ENCODE measurements at places on chromosomes 7 and 10. TPM values are rescaled to one million over a fixed set of nuclear protein-coding genes. Genes with fewer than 3 reads are reported as not detected.
A peak's percentile ranks its signal among the peaks of the same experiment; 100 is the strongest.

- DNase-seq: no peak
Measured at GRCh38 chr10:91049296-91049987, 128.6 kb upstream of the ANKRD1 start.

- DNase-seq: peak; percentile 42
Measured at GRCh38 chr10:30579574-30579973, 50.0 kb downstream of the LYZL2 start.

DNA sequence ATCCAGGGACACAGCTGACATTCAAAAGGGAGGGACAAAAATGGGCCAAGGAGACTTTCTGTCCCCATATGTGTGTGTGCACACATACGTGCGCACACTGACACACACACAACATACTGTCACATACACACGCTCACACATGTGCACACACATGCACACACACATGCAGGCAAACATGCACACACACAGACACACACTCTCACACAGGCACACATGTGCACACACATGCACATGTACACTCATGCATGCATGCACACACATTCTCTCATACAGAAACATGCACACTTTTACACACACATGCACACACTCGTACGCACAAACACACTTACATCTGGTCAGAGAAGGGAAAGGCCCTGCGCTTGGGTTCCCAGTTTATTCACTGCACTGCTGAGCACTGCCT is 155.1 kb upstream of the MKI67 start:
- no peak for DNase-seq

GRCh38 chr10:93548376-93549071 is 17.9 kb upstream of the FFAR4 start:
- DNase-seq: peak; percentile 11

The FAM24A gene
- not detected for total RNA-seq

The LUC7L2 gene
- total RNA-seq: 50.3 TPM

All from fibroblast of villous mesenchyme (primary cell).